ENCODE measurements at places on chromosomes 4 and X.

GRCh38 chr4:76546759-76547742, 112.0 kb downstream of the SHROOM3 start:
- peak; percentile 94 for DNase-seq

GRCh38 chr4:184383497-184384055, 90.8 kb downstream of the IRF2 start:
- DNase-seq, result peak; percentile 96

GRCh38 chr4:45944000-45944399, 179.9 kb downstream of the GABRG1 start:
- DNase-seq, result no peak

DNA sequence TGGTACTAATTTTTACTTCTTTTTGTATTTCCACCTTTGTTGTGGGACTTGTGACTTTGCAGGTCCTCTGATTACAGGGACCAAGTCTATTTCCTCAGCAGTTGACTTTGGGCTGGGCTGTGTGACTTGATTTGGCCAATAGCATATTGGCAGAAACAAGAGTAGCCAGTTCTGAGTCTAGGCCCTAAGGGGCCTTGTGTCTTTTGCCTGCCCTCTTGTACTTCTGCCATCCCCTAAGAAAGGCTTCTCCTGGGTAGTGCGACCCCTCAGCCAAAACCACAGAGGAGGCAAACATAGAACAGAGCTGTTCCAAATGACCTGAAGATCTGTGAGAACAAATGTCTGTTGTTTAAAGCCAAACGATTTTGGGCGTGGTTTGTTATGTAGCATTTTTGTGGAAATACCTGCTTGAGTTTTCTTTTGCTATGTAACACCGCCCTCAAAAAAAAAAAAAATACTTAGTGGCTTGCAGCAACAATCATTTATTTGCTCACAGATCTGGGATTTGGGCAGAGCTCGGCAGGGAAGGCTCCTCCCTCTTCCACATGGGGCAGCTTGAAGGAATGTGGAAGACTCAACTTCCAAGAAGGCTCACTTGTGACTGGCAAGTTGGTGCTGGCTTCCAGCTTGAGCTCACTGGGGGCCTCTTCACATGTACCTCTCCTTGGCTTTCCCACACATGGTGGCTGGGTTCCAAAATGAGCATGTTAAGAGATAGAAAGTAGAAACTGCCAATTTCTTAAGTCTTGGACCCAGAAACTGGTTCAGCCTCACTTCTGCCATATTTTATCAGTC, 423.0 kb upstream of the CNKSR2 start:
- DNase-seq, result no peak

DNA sequence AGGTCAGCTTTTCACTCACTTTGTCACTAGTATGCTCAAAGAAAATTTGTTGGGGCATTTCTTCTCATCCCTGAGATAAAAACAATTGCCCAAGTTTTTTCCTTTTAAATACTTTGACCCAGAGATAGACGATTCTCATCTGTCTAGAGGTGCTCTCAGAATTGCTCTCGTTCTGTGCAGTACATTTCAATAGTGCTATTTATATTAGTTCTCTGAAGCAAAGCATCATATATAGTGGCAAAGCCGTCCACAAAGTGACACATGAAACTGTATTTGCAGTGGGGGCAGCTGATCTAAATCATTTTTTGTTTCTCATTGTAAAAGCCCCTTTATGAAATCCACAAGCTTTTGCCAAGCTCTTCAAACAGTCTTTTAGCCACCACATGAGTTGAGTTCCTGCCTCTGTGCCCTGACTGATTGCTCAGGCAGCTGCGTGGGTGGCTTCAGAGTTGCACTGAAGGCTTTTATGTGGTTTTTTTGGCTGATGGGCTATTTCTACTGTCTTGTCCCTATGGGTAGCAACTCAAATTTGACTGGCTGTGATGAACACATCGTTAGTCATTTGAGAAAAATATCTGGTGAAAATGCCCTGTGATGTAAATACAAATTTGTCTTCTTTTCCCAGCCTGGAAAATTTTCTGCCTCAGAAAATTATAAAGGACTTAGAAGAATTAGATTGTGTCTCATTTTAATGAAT, 119.1 kb upstream of the OTUD4 start:
- DNase-seq, result peak; percentile 94

GRCh38 chrX:12011075-12011474, 127.2 kb upstream of the FRMPD4 start:
- peak; percentile 33 for DNase-seq

GRCh38 chr4:144318797-144319196, 178.3 kb upstream of the GYPA start:
- no peak for DNase-seq

GRCh38 chrX:114268643-114269042, 315.2 kb upstream of the HTR2C start:
- no peak for DNase-seq

- no peak for DNase-seq
Measured at GRCh38 chr4:795726-796119, 30.2 kb downstream of the CPLX1 start.

DNA sequence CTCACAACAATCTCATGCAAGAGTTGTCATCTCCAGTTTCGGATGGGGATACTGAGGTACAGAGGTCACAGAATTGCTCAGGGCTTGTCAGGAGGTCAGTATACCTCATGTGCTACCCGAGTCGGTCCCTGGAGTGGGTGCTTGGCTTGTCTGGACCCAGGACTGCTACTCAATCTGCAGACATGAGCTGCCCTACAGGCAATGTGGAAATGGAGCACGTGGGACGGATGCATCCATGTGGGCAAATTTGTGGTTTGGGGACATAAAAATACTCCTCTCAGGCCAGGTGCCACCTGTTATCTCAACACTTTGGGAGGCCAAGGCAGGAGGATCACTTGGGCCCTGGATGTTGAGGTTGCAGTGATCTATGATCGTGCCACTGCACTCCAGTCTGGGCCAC, 15.8 kb downstream of the USP11 start:
- DNase-seq, result no peak

GRCh38 chrX:115504167-115504566, 56.8 kb upstream of the PLS3 start:
- DNase-seq, result no peak

- peak; percentile 29 for DNase-seq
Measured at GRCh38 chr4:87555773-87556619, 26.8 kb upstream of the SPARCL1 start.

GRCh38 chr4:175238827-175239517, 320.8 kb downstream of the ADAM29 start:
- DNase-seq, result no peak

DNA sequence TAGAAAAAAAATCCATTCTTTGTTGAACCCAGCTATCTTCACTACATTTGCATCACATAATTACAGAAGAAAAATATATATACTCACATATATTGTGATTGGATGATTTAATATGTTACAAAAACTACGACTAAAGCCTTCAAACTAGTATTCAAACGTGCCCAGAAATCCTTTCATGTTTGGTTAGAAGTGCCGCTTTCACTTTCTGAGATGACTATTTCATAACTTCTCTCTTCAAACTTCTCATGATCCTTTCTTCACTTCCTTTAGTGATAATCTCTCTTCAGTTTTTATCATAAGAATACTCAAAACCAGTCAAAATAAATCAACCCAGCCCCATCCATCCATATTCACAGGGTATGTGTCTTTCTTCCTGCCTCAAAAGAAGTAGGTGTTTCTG, 50.8 kb upstream of the NAF1 start:
- DNase-seq, result no peak

DNA sequence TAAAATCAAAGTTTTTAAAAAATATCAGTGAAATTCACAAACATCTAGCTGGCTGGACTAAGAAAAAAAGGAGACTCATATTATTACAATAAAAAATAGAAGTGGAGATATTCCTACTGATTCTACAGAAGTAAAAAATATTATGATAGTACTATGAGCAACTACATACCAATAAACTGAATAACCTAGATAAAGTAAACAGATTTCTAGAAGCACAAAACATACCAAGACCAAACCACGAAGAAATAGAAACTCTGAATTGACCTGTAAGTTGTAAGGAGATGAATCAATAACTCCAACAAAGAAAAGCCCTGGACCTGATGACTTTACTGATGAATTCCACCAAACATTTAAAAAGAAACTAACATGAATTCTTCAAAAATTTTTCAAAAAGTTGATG, 867.3 kb downstream of the PCDH18 start:
- no peak for DNase-seq

- DNase-seq, result no peak
Measured at GRCh38 chrX:101656817-101657216, 2.8 kb downstream of the ARMCX2 start.

GRCh38 chr4:28755081-28755480, 1894.4 kb downstream of the STIM2 start:
- no peak for DNase-seq

DNA sequence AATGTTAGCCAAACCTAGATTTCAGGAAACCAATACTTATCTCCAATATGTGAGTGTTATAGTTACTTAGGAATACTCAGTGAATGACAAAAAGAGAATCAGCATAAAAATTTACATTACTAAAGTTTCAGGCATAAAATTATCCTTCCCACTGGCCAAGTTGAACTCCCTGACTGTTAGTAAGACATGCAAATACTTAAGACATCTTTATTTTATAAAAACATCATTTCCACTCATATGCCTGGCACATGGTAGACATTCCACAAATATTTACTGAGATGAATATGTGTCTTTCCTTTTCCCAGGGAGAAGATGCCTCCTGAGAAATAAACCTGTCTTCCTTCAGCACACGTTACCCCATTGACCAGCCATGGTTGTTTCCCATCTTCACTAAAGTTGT, 7.3 kb downstream of the VEGFD start:
- peak; percentile 48 for DNase-seq

- no peak for DNase-seq
Measured at GRCh38 chrX:48474127-48474526, 1.9 kb upstream of the FTSJ1 start.

- no peak for DNase-seq
Measured at GRCh38 chrX:41887691-41888090, 35.7 kb downstream of the CASK start.

- DNase-seq, result no peak
Measured at GRCh38 chr4:7295197-7295910, 103.0 kb downstream of the SORCS2 start.

- DNase-seq, result peak; percentile 59
Measured at GRCh38 chrX:154719132-154719675, 31.7 kb downstream of the GAB3 start.

DNA sequence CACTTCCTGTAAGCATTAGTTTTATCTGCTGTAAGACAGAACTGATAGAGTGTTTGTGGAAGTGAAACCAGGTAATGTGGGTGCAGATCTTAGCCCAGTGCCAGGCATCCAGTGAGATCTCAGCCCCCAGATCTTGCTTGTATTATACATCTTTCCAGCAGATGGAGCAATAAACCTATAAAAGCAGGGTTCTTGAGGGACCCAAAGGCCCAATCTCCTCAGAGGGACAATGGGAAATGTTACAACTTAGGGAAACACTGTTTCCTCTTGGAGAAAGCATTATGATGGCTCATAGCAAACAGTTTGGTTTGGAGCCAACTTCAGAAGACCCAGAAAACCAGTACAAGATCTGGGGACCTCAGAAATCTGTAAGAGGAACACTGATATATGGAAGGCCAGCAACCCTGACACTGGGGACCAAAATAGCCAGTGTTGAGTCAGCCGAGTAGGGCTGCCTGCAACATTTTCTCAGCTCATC, 206.3 kb downstream of the SLC7A11 start:
- peak; percentile 77 for DNase-seq

DNA sequence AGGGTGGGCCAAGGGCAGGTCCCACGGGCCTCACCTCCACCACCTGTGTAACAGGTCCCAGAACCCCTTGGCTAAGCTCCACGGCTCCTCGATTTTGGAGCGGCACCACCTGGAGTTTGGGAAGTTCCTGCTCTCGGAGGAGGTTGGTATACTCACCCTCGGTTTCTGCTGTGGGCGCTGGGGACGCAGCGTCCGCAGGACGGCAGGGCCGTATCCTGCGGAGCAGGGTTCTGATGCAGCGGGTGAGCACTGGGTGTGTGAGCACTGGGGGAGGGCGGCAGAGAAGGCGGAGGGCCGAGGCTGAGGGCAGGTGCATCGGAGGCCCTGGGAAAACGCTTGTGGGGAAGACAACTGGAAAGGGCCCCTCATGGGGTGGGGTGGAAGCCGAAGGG, 11.0 kb downstream of the ATP5ME start:
- DNase-seq, result no peak

DNA sequence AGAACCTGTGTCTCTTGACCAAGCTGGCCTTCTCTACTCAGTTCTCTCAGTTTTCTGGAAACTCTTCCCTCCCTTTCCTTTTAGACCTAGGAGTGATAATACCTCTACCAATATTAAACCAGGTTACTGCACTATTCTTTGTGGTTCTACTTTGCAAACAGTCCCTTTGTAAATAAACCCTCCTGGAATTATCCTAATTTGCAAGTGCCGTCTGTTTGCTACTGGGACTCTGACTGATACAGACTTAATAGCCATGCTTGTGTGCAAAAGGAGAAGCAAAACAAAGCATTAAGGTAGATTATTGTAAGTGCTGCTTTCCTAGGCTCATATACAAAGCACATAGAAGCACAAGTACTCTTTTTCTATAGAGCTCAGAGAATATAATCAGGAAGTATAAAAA, 507.0 kb downstream of the INPP4B start:
- no peak for DNase-seq

DNA sequence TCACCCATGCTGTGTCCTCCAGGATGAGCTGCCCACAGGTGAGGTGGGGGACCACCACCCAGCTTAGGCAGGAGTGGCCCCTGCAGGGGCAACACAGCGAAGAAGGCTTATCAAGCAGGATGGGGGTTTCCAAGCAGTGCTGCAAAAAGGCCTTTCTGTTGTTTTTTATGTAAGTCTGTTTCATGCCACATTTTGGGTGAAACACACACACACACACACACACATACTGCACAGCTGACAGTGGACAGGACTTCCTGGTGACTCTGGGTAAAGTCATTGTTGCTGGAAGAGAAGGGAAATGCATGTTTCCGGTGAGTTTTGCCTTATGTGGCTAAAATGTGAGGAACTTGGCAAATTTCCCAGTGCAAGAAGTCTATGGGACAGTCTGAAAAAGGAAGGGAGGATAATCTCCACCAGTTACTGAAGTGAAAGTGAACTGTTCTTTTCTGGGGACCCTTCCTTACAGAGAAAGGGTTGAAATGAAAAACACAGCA, 119.2 kb downstream of the IRF2 start:
- DNase-seq, result peak; percentile 86

DNA sequence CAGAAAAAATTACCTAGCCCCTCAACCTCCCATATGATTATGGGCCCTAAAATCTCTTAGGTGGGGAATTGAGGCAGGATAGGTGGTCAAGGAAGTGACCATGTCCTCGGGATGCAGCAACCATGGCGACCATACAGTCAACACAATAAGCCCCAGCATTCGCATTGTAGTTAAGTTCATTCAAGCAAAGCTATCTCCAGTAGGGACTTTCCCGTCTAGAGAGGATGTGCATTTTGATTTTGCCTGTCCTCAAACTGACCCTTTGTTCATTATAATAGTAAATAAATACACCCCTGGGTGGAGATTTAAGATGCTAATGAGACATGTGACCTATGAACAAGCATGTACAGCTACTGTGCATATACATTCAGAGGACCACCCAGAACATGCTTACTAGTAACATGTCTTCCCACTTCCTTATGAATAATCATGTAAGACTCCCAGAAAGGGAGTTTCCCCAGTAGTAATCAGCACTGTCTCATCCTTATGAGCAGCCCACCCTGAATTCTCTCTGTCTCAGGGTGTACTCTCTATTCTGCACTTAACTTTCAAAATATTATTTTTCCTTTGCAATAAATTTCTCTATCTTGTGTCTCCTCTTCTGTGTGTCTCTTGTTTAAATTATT, 74.3 kb downstream of the NUDT11 start:
- DNase-seq, result no peak
